ENCODE measurements at places on chromosomes 2 and 18.

DNA sequence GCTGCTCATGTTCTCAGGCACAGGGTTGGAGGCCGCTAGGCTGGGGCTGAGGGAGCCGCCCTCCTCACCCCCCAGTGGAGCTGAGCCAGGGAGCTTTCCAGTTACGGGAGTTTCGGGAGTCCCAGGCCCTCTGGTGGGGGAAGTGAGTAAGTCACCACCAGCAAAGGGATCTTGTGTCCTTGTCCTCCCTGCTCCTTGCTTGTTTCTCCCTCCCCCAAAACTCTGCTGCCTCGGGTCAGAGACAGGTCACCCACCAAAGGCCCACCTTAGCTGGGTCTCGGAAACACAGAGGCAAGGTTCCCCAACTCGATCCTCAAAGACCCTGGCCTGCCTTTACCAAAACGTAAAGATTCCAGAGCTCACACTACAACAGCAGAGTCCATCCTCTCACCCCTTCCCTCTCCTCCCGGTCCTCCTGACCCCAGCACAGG lies 60.5 kb upstream of the POMC start:
- DNase-seq = no peak

DNA sequence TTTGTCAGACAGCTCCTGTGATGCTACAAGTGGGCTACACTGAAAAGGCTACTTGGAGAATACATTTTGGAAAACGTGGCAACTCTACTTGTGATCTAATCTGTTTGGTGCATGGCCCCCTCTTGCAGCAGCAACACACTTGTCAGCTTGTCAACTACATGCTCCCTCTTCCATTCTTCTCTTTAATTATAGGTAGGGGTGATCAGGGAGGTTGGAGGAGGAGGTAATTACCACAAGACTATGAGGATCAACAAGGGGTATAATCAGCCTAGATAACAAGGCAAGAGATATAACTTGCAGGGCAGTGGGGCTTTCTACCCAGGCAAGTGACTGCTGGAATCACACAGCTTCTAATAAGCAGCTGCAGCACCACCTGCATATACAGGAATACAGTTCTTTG lies 104.9 kb downstream of the ACVR1 start:
- DNase-seq = no peak

GRCh38 chr2:190678444-190679162 lies 29.7 kb downstream of the NAB1 start:
- no peak for DNase-seq

- no peak for DNase-seq
Observed at GRCh38 chr2:27977731-27978312, 87.3 kb downstream of the BABAM2 start.

DNA sequence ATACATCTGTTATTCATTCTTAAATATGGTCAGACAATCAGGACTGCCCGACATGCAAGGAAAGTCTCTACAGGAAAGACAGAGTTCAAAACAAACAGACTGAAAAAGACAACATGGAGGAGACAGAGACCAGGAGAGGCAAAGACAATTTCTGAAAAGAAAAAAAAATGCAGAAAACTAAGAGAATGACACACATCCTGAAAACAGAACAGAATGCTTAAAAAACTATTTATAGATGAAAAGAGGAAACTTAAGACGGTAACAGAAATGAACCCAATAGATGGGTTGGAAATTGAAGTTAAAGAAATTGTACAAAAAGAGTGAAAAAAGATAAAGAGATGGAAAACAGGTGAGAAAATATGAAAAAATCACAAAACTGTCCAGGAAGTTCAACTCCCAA lies 95.7 kb downstream of the BCL2 start:
- no peak for DNase-seq

DNA sequence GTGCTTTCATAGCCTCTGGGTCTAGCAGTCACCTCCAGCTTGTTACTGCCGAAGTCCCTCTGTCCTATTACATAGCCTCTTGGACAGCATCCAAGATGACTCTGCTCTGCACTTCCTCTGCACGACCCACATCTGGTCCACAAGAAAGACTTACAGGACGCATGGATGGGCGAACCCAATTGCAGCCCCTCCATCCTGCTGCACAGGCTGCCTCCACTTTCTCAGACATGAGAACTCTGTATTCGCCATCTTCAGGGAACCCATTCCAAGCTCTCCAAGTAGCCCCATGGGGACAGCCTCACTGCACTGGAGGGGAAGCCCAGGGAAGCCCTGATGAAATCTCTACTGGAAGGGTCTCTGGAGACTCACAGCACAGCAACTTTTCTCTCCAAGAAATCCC lies 172.1 kb downstream of the GFPT1 start:
- DNase-seq = no peak

- DNase-seq = no peak
Observed at GRCh38 chr18:9811978-9812377, 73.8 kb upstream of the TXNDC2 start.

- DNase-seq = no peak
Observed at GRCh38 chr2:44766220-44766619, 175.3 kb upstream of the SIX3 start.

GRCh38 chr18:58596265-58596681 lies 32.6 kb downstream of the ALPK2 start:
- DNase-seq = no peak

GRCh38 chr2:102768253-102768652 lies 6.4 kb downstream of the TMEM182 start:
- DNase-seq = no peak

DNA sequence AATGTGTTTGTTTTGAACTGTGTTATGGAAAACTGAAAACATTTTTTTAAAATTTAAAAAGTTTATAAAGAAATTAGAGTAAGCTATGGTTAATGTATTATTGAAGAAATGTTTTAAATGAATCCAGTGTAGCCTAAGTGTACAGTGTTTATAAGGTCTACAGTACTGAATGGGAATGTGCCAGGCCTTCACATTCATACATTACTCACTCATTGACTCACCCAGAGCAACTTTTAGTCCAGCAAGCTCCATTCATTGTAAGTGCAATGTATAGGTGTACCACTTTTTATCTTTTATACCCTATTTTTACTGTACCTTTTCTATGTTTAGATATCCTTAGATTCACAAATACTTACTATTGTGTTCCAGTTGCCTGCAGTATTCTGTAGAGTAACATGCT lies 215.1 kb upstream of the THUMPD2 start:
- DNase-seq = no peak

DNA sequence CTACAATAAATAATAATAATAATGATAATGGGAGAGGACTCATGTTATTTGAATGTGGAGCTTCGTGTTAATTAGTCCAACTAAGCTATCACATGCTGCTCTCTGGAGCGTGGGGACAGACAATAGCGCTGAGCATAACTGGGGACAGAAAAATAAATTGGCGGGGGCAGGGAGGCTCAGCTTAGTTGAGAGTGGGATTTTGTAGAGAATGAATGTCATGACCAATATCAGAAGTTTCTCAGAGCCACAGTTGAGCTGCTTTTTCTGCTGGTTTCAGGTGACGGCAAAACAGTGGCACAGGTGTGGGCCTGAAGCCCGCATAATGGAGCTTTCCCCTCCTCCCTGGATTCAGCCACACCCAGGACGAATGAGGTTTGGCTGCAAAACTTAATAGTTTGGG lies 111.1 kb upstream of the CAB39 start:
- DNase-seq = no peak

- no peak for DNase-seq
Observed at GRCh38 chr2:147910990-147911473, 66.2 kb downstream of the ACVR2A start.

- no peak for DNase-seq
Observed at GRCh38 chr2:113806217-113806913, 49.9 kb upstream of the SLC35F5 start.

DNA sequence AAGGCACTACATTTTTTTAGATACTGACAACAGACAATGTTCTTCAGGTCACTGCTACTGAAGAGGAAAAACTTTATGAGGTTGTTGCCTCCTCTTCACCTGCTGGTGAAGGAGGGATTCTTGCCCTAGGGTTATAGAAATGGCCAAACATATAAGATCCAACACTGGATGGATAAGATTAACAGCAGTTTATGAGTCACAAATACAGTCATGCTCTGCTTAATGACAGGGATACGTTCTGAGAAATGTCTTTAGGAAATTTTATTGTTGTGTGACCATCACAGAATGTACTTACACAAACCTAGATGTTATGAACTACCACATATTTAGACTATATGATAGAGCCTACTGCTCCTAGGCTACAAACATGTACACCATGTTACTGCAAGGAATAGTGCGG lies 57.4 kb upstream of the AMMECR1L start:
- no peak for DNase-seq

- DNase-seq = no peak
Observed at GRCh38 chr18:41765460-41765859, 189.6 kb upstream of the PIK3C3 start.

- DNase-seq = no peak
Observed at GRCh38 chr2:110678457-110679336, 834 bp upstream of the BUB1 start.

DNA sequence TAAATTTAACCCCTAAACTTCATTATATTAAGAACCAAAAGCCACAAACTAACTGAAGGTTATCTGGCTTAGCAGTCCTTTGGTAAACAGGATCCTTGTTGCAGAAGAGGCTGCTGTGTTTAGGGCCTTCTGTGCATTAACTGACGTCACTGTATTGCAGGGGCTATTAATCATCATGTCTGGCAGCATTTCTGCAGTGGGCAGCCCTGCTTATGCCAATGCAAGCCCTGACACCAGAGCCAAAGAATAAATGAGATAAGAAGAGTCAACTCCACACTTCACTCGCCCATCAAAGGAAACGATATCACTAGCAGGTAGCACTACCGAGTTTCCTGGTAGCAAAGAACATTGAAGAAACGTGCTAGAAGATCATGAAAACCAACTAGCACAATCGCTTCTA lies 110.6 kb downstream of the PLEKHM3 start:
- DNase-seq = no peak

GRCh38 chr18:36307513-36307912 lies 10.0 kb downstream of the FHOD3 start:
- DNase-seq = no peak

Measured in activated naive CD8-positive, alpha-beta T cell treated with anti-CD3 and anti-CD28 coated beads, Interleukin-2, amount 50 U/mL, for 16 hours (primary cell).